Activated CD8-positive, alpha-beta memory T cell treated with anti-CD3 and anti-CD28 coated beads, Interleukin-2, amount 10 ng/mL, durations not matched to agents 7 days and 5 days (primary cell): ENCODE measurements at places on chromosomes 5 and 9. TPM values are rescaled to one million over a fixed set of nuclear protein-coding genes. Genes with fewer than 3 reads are reported as not detected.

The OR13C4 gene
- not detected for total RNA-seq

The ROPN1L gene
- total RNA-seq = 2.4 TPM

The MARCOL gene
- not detected for total RNA-seq

The CCL21 gene
- total RNA-seq = not detected

The FBN2 gene
- not detected for total RNA-seq

The SPATA31C1 gene
- not detected for total RNA-seq

The WNT8A gene
- not detected for total RNA-seq

The AP3B1 gene
- total RNA-seq = 47.0 TPM

GRCh38 chr9:90245661-90246060, 397.0 kb downstream of the DIRAS2 start:
- peaks cover 16% of the 10 kb centered on the region for H3K27me3 ChIP-seq
- no peaks in the 10 kb centered on the region for H3K36me3 ChIP-seq
- H3K4me3 ChIP-seq = no peak overlapping the region
- H3K4me1 ChIP-seq = no peaks in the 10 kb centered on the region
- no peak overlapping the region for H3K27ac ChIP-seq

GRCh38 chr5:39158127-39158593, 61.2 kb downstream of the FYB1 start:
- H3K4me1 ChIP-seq = peaks cover 73% of the 10 kb centered on the region
- H3K27ac ChIP-seq = no peak overlapping the region
- no peaks in the 10 kb centered on the region for H3K27me3 ChIP-seq

GRCh38 chr5:172798422-172799215, 27.6 kb upstream of the DUSP1 start:
- no peaks in the 10 kb centered on the region for H3K27me3 ChIP-seq

GRCh38 chr5:132608107-132608506, 49.9 kb upstream of the IL13 start:
- H3K27me3 ChIP-seq = no peaks in the 10 kb centered on the region
- H3K27ac ChIP-seq = no peak overlapping the region
- peaks cover 8% of the 10 kb centered on the region for H3K4me1 ChIP-seq
- H3K36me3 ChIP-seq = peaks cover 65% of the 10 kb centered on the region

DNA sequence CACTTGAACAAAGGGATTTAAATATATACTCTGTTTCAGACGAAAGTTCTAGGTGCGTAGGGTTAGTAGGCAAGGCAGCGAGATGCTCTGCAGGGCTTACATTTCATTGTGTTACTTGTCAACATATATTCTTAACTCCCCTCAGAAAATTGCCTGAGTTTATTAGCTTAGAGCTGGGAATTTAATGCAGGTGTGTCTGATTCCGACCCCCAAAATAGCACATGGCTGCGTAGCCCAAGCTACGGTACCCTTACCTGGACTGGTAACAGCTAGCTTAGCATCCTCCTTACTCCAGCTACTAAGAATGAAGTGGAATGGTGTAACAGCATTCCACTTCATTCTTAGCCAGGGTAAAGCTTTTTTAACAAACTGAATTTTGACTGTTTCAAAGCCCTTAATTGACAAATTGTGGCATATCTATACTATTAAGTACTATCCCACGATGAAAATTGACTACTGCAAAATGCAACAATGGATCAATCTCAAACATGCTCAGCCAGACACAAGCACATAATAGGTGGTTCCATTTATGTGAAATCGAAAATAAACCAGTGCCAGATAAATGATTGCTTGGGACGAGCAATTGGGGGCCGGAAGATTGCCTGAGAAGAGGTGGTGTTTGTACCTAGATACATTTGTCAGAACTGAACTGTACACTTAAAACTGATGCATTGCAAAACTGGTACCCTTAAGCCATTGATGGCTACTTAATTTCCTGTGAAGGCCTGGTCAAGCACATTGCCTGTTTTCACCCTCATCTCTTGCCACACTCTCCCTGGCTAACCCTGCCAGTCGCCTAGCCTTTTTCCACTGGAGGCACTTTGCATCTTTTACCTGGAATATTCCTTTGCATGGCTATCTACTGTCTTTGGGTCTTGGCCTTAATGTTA, 3.0 kb upstream of the FGF18 start:
- peaks cover 17% of the 10 kb centered on the region for H3K4me1 ChIP-seq
- no peak for DNase-seq
- peaks cover 21% of the 10 kb centered on the region for H3K36me3 ChIP-seq
- no peak overlapping the region for H3K4me3 ChIP-seq
- H3K27ac ChIP-seq = no peak overlapping the region

DNA sequence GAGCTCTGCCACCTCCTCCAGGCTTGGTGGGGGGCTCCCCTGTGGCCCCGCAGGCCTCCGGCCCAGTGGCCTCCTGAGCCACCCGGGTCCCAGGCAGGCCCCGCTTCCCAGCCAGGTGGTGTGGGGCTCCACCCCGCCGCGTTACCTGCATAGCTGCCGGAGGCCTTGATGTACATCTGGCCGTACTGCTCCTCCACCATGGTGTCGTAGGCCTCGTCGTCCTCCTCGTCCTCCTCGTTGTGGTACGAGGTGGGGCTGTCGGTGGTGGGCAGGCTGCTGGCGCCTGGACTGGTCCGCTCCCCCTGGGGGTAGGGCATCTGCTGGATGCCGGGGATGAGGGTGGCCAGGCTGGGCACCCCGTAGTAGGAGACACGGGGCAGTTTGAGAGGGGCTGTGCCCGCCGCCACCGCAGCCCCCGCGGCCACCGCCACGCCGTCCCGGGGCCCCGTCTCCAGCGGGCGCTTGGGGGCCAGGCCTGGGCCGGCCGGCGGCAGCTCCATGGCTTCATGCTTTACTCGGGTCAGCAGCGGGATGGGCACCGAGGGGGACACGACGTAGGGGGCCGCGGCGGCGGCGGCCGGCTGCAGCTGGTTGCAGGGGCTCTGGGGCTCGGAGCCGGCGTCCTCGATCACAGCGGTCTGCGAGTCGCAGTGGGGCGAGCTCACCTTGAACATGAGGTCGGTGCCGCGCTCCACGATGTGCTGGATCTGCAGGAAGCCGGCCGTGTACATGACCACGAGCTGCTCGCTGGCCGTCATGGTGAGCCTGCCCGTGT, 45.4 kb downstream of the NACC2 start:
- peaks cover 8% of the 10 kb centered on the region for H3K4me1 ChIP-seq
- no peak overlapping the region for H3K27ac ChIP-seq
- DNase-seq = no peak
- no peak overlapping the region for H3K4me3 ChIP-seq
- peaks cover 9% of the 10 kb centered on the region for H3K27me3 ChIP-seq

GRCh38 chr5:105230516-105231157, 1668.0 kb upstream of the NUDT12 start:
- H3K4me1 ChIP-seq = no peaks in the 10 kb centered on the region
- no peak for DNase-seq
- no peak overlapping the region for H3K4me3 ChIP-seq
- H3K27me3 ChIP-seq = no peaks in the 10 kb centered on the region
- no peak overlapping the region for H3K27ac ChIP-seq
- H3K36me3 ChIP-seq = no peaks in the 10 kb centered on the region

GRCh38 chr9:105039175-105039799, 111.3 kb upstream of the ABCA1 start:
- no peak for DNase-seq
- H3K27me3 ChIP-seq = peaks cover 5% of the 10 kb centered on the region
- H3K36me3 ChIP-seq = no peaks in the 10 kb centered on the region
- no peak overlapping the region for H3K27ac ChIP-seq
- H3K4me3 ChIP-seq = no peak overlapping the region

GRCh38 chr5:17838469-17838868, 204.2 kb downstream of the TAF11L14 start:
- no peak for DNase-seq
- H3K27ac ChIP-seq = no peak overlapping the region
- no peaks in the 10 kb centered on the region for H3K36me3 ChIP-seq
- H3K4me1 ChIP-seq = no peaks in the 10 kb centered on the region
- H3K4me3 ChIP-seq = no peak overlapping the region
- H3K27me3 ChIP-seq = no peaks in the 10 kb centered on the region

GRCh38 chr9:133054966-133055365, 6.8 kb upstream of the CEL start:
- H3K36me3 ChIP-seq = peaks cover 20% of the 10 kb centered on the region
- peaks cover 35% of the 10 kb centered on the region for H3K4me1 ChIP-seq
- no peaks in the 10 kb centered on the region for H3K27me3 ChIP-seq

DNA sequence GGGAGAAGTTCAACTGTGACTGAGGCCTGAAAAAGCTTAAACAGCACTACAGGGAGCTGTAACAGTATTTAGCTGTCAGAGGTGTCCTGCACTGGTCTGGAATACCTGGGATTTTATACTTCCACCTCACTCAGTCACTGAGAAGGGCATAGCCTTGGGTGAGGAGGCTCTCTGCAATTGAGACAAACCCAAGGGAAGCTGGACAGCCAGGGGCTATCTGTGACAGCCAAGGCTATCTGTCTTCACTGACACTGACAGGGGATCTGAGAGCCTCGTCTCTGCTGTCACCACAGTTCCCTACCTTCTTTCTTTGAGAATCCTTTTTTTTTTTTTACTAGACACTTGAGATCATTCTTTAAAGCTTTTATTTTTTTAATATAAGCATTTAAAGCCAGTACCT, 356.2 kb upstream of the CD180 start:
- no peaks in the 10 kb centered on the region for H3K36me3 ChIP-seq
- no peak overlapping the region for H3K4me3 ChIP-seq
- DNase-seq = no peak
- H3K4me1 ChIP-seq = peaks cover 5% of the 10 kb centered on the region
- H3K27me3 ChIP-seq = no peaks in the 10 kb centered on the region

GRCh38 chr5:177334781-177335700, 16.4 kb downstream of the LMAN2 start:
- DNase-seq = no peak
- no peak overlapping the region for H3K4me3 ChIP-seq
- H3K4me1 ChIP-seq = peaks cover 24% of the 10 kb centered on the region

DNA sequence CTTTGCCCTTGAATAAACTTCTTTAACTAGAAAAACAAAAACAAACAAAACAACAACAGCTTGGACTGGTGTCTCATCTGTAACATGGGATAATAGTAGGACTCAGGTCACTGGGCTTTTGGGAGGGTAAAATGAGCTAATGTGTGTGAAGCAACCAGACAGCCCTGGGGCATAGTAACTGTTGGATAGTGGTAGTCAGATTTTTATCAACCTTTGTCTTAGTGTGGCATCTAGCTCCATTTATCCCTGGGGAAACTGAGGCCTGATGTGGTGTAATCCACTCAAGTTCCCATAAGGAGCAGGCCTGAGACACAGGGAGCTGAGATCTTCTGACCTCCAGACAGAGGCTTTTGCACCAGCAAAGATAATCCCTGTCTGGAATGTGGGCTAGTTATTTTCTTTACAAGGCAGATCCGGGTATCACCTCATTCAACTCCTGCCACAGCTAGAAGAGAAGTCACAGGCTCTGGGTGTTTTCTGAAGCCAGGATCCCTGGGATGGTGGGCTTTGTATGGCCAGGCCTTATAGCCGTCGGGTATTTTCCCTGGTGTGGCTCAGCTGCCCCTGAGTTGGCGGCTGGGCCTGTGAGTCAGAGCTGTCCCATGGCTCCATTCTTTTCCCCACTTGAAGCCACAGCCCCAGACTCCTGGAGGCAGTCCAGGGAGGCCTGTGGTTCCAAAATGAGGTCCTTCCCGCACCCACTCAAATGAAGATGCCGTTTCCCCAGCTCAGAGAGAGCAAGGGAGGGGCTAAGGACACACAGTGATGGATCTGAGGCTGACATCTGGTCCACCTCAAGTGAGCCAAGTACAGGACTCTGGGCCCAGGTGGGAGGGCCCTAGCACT, 26.1 kb upstream of the CSF1R start:
- H3K4me3 ChIP-seq = no peak overlapping the region
- H3K36me3 ChIP-seq = no peaks in the 10 kb centered on the region
- no peak overlapping the region for H3K27ac ChIP-seq
- peaks cover 23% of the 10 kb centered on the region for H3K27me3 ChIP-seq
- peaks cover 6% of the 10 kb centered on the region for H3K4me1 ChIP-seq
